ENCODE measurements at places on chromosomes 3 and 15.
A peak's percentile ranks its signal among the peaks of the same experiment; 100 is the strongest.

DNA sequence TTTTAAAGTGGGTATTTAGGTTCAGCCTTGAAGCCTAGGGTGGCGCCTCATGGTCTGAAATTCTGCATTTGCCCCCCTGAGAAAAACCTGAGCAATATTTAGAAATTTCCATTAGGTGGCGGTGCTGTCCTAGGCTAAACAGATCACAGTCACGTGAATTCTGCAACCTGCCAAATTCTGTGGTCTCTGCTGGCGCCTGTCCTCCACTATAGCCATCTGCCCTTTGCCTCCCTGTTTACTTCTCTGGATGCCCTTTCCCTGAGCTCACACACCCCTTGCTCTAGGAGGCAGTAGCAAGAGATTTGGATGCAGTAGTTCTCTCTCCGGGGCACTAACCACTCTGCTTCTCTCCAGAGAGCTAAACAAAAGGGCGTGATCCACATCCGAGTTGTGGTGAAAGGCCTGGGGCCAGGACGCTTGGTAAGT, 9.1 kb downstream of the MRPS11 start:
- DNase-seq, result peak; percentile 31

GRCh38 chr15:67331676-67332075, 77.1 kb downstream of the IQCH start:
- DNase-seq, result peak; percentile 28

- DNase-seq, result no peak
Measured at GRCh38 chr3:144109944-144110343, 138.3 kb downstream of the DIPK2A start.

- peak; percentile 54 for DNase-seq
Measured at GRCh38 chr15:62334536-62334935, 169.5 kb upstream of the C2CD4B start.

DNA sequence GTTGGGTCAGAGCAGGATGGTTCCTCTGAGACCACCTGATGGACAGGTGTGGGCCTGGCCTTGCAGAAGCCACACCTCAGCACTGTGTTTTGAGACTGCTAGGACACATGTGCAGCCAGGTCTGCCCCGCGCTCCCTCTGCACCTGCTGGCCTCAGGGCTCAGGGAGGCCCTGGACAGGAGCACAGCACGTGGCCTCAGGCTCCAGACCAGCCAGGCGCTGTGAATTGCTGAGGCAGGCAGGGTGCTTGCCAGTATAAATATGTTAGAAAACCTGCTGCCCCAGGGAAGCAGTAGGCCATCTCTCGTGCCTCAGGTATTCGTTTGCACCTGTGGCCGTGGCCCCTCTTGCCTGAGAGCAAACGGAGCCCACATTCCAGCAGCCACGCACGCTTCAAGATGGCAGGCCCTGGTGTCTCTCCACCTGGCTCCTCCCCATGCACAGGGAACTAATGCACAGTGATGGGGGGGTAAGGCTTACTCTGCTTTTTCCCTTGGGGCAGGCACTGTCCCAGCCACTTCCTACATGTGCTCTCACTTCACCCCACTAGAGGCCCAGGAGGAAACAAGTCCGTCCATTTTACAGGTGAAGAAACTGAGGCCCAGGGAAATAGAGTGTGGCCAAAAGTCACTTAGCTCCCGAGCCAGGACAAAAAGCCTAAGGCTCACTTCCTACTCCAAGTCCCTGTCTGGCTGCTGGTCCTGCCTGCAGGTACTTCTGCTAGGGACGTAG, 20.4 kb downstream of the SEC61A1 start:
- no peak for DNase-seq

DNA sequence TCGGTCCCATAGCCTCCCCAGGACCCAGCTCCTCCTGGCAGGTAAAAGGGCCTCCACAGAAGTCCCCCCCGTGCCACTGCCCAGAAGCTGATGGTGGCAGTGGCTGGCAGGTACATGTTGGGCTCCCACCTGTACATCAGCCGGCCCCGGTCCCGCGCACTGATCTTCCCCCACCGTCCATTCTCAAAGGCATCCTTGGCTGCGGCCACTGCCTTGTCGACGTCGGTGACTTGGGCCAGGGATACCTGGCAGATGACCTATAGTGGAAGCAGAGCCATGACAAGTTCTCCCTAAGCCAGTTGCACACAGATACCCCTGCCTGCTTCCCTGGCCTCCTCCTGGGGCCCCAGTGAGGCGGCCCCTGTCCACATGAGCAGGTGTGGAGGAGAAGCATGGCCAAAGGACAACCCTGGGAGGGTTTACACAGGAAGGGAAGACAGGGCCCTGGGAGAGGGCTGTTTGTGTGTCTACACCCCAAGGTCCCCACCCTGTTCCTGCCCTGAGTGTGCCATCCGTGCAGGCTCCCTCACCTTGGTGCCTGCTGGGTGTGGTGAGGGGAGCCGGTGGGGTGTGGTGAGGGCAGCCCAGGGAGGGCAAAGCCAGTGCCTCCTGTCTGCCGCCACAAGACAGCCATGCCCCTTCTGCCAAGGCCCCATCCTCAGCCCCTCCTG, 44.8 kb downstream of the ALDH1L1 start:
- no peak for DNase-seq

- no peak for DNase-seq
Measured at GRCh38 chr3:96813820-96814650, at the start of gene EPHA6. Gene EPHA6 (plus strand): TSS chr3:96814594.

GRCh38 chr3:184323696-184324095, 9.3 kb downstream of the EIF4G1 start:
- DNase-seq, result no peak

- DNase-seq, result peak; percentile 83
Measured at GRCh38 chr3:14431452-14431916, 29.1 kb downstream of the SLC6A6 start.
